ENCODE measurements at places on chromosomes 16 and 17.
A peak's percentile ranks its signal among the peaks of the same experiment; 100 is the strongest.

DNA sequence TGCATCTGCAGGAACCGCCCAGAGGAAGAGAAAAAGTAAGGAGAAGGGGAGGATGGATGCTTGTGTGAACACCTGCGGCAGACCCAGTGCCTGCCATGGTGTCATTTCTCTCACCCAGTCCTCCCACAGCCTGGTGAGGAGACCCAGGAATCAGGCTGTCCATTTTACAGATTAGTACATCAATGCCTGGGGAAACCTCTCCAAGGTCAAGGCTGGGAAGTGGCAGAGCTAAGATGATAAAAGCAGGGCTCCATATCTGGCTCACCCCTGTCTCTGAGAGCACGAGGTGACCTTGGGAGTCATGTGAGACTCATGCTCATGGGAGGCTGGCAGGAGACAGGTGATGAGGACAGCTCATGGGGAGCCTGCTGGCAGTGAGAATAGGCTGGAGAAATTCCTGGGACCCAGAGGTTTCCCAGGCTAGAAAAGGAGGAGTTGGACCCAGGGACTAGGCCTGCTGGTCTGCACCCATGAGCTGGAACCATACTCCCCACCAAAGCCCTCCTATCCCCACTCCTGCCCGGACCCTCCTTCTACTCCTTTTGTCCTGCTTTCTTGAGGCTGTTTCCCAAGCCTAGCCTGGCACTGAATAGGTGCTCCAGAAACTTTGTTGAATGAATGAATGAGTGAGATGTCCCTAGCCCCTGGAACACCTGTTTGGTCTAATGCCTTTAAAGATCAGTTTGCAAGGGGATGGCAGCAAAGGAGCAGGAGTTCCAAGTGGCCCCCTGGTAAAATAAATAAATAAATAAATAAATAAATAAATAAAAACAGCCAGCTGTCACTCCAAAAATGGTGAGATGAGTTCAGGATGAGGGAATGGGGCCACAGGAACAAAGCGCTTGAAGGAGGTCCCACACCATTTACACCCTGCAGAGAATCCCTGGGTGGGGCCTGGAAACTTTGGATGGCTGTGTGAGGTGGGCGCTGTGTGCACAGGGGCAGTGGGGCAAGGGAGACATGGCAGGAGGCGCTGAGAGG, 1.6 kb downstream of the ZNF629 start:
- no peak for DNase-seq

DNA sequence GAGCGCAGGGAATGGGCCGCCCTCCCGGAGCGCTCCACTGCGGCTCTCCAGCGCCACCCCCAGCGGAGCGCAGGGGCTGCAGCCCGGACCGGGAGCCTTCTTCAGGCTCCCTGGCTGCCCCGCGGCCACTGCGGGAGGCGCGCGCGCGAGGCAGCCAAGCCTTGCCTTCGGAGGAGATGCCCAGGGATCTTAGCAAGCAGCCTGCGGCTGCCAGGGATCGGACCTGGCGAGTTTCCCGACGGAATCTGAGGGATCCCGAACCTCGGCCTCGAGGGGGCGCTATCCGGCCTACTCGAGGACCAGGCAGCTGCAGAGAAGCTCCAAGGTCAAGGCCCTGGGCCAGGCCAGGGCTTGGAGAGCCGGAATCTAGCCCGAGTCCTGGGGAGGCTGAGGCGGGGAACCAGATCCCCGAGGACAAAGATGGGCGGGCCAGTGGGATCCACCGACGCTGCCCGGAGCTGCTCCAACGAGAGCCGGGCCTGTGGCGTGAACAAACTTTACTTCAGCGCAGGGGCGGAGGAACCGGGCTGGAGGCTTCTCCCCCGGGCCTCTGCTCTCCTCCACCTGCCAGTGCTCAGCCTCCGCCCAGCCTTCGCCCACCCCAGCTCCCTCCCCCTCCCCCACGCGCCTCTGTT, at the start of gene IRX6:
IRX6 (plus strand) TSS at position 567 of the 635 bp plus-strand sequence. CDS start 889 bp downstream, outside the sequence.
- DNase-seq: peak; percentile 6

- no peak for DNase-seq
Measured at GRCh38 chr16:26567356-26567755, 499.4 kb upstream of the C16orf82 start.

DNA sequence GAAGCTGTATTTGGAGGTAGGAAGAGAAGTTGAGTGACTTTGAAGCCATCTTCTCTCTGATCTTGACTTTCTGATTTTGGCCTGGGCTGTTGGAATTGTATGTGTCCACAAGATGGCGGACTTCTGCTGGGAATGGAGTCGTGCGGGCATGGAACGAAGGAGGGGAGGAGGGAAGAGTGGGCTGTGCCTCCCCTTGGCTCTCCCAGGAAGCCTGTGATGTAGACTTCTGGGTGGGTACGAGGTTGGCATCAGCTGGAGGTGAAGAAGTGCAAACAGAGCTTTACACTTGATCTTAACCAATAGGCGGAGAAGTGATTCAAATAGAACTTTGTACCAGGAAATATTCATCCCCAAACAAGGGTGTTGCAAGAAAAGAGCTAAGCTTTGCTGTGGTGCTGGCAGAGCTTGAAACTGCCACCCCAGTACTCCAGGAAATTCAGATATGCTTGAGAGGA, 7.4 kb upstream of the TMEM220 start:
- peak; percentile 45 for DNase-seq

DNA sequence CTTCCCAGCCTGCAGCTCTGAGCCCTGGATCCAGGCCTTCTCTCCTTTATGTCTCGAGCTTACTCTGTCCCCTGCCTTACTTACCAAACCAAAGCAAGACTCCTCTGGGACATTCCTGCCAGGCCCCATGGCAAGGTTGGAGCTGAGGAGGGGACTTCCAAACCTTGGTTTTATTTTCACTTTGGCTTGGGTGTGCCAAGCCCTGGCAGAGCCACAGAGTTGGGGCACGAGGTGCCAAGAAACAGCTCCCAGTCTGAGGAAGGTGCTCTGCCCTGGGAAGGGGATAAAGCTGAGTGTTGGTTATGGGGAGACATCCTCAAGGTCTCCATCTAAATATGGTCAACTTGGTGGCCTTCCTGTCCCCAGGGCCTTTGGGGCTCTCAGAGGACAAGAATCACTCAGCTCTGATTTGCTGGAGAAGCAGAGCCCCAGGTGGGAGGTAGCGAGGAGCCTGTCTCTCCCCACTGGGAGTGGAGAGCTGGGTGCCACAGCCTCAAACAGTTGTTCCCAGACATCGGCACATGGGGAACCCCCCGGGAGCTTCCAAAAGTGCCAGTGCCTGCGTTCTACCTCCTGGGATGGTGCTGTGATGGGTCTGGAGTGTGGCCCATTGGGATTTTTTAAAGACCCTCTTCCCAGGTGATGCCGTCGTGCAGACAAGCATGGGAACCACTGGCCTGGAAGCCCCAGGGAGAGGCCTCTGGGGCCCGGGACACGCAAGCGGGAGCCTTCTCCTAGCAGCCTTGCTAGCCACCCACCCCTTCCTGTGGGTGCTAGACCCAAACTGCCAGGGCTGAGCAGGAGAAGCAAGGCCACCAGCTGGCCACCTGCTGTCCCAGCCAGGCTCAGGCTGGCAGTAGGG, 10.3 kb downstream of the NLRC5 start:
- no peak for DNase-seq

DNA sequence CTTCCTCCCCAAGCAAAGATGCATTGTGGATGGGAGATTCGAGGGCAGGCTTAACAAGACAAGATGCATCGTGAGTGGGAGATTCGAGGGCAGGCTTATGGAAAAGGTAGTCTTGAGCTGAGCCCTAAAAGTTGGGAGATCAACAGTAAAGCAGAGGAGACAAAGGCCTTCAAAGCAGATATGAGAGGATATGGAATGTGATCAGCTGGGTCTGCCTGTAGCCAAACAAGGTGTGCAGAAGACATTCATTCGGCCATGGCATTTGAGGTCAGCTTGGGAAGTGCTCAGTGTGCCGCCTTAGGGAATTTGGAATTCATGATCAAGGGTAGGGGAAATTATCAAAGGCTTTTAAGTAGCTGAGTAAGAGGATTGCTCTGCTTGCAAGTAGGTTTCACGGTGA, 39.5 kb downstream of the DNAH9 start:
- no peak for DNase-seq

DNA sequence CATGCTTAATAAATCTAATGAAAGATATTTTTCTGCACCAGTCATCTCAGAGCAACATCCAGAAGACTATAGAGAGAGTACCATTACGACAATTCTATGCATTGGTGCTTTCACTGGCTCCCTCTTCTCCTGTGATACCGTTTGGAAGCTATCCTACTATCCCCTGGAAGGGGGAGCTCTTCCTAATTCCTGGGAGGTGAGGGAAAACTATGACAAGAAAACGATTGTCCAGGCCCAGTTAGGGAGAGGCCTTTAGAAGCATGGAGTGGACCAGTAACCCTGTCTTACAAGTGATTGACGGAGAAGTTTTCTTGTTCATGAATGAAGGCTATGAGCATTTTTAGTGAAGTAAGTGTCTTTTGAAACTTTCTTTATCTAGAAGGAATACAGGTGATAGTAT, 150.2 kb downstream of the TANC2 start:
- DNase-seq: no peak

DNA sequence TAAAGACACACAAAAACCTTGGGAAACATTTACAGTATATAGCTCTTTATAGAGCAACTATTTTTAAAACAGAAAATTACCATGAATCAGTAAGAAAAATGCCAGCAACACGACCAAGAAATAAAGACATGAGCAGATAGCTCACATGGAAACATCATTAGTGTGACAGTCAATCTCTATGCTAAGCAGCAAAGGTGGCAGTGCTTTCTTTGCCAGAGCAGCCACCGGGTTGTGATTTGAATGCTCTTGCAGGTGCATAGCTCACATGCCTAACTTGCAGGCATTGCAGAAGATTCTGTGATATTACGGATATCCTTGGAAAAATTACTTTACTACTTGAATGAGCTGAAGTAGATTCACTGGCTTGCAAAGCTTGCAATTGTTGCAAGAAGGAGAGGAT, 652.9 kb upstream of the C16orf82 start:
- no peak for DNase-seq

GRCh38 chr17:63519972-63520882, 2.9 kb upstream of the KCNH6 start:
- DNase-seq: no peak

DNA sequence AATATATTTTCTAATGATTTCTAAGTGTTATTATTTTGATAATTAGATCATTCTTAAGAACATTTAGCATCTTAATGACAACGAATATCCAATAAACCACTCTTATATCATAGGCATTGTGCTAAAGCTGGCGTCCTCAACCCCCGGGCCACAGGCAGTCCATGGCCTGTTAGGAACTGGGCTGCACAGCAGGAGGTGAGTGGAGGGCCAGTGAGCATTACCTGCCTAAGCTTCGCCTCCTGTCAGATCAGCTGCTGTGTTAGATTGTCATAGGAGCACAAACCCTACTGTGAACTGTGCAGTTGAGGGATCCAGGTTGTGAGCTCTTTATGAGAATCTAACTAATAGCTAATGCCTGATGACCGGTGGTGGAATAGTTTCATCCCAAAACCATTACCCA, 3.7 kb downstream of the DUXB start:
- no peak for DNase-seq

GRCh38 chr17:8162233-8162996, at the start of gene VAMP2:
Gene VAMP2 (minus strand): TSS chr17:8162948. CDS start chr17:8162879, 69 bp downstream.
- DNase-seq: peak; percentile 87

DNA sequence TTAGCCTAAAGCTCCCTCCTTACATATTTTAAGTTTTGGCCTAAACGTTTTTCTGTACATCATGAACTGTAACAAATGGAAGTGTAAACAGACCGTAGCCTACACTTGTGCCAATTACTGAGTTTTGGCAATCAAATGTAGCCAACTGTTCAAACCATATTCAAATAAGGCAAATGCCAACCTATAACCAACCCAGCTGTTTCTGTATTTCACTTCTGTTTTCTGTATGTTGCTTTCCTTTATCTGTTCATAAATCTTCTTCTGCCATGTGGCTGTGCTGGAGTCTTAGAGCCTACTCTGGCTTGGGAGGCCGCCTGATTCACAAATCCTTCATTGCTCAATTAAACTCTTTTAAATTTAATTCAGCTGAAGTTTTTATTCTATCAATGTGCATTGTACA, 6.9 kb upstream of the C16orf78 start:
- no peak for DNase-seq

DNA sequence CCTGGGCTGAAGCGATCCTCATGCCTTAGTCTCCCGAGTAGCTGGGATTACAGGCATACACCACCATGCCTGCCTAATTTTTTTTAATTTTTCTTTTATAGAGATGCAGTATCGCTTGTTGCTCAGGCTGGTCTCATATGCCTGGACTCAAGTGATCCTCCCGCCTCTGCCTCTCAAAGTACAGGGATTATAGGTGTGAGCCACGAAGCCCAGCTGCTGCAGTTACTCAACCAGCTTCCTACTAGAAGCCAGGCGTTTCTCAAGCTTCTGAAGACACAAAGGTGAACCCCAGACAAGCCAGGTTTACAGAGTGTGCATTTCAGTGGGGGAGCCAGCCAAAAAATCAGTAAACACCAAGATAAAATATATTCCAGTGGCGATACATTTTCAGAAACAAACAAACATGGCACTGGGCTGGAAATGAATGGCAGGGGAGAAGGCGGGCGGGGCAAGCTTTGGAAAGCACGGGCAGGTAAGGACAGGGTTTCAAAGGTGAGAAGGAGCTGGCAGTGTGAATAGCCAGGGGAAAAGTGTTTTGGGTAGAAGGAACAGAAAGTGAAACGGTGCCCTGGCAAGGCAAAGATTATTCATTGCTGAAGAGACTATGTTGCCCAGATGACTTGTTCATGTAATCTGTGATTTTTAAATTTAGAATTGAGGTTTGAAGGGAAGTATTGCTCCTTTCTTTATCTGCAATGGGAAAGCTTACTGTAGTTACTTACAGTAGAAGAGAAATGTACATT, 471.1 kb downstream of the WWOX start:
- no peak for DNase-seq

GRCh38 chr16:647173-647902, 1.8 kb upstream of the WDR90 start:
- no peak for DNase-seq

DNA sequence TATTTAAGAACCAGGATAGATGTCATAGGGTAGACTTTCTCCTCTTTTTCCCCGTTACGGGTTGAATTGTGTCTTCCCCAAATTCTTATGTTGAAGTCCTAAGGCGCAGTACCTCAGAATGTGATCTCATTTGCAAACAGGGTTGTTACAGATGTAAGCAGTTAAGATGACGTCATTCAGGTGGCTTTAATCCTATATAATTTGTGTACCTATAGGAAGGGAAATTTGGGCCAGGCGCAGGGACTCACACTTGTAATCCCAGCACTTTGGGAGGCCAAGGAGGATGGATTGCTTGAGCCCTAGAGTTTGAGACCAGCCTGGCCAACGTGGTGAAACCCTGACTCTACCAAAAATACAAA, 99.5 kb upstream of the DHX40 start:
- no peak for DNase-seq

DNA sequence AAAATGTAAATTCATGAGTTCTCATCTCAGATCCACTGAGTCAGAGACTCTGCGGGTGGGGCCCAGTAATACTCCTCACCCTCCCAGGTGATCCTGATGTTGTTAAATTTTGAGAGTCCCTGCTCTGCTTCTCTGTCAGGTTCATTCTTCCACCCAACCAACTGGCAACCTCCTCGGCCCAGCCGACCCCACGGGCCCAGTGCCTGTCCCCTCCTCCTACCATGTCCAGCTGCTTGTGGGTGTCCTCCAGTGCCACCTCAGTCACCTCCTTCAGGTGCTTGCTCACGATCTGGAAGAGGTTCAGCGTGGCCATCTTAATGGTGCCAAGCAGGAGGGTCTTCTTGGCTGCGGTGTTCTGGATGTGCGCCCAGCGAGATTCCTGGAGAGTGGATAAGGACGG, 9.8 kb downstream of the CCDC42 start:
- no peak for DNase-seq
